ENCODE measurements at places on chromosomes 5 and 9.

DNA sequence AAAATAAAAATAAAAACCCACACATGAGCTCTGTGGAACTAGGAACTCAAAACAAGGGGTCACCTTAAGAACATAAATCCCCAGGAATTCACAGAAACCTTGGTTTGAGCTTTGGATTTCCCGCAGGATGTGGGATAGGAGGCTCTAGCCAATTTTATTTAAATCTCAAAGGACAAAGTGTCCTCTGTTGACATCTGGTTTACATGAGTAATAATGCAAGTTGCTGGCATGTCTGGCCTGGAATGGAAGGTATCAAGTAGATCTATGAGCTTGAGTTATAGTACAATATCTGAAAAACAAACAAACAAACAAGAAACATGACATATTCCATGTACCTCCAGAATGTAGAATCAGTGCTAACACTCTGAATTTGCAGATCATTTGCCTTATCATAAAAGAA is 94.2 kb upstream of the SLIT3 start:
- no peak for DNase-seq

DNA sequence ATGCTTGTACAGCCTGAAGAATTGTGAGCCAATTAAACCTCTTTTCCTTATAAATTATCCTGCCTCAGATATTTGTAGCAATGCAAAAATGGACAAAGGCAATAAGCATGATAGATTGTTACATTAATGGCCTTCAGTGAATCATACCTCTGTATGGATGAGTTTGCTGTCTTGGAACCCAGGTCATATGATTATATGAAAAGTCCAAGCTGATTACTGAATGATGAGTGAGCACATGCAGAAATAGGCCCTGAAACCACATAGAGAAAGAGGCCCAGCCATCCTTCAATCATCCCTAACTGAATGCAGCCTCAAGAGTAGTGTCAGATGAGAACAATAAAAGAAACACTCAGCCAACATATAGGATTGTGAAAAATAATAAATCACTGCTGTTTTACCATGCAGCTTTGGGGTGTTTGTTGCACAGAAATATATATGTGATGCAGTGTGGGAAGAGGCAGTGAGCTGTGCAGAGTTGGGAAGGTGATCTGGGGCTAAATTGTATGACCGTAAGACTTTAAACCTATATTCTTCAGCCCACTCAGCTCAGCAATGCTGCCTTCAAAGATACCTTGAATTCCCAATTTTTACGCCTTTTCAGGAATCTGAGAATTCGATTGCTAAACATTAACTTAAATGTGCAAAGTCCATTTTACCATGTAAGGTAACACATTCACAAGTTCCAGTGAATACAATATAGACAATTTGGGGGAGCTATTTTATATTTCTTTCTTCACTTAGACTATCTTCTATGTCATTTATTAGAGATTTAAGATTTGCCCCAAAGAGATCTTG is 36.3 kb upstream of the SHISAL2B start:
- DNase-seq: no peak

GRCh38 chr5:171882118-171882517 is 96.5 kb downstream of the SMIM23 start:
- no peak for DNase-seq

DNA sequence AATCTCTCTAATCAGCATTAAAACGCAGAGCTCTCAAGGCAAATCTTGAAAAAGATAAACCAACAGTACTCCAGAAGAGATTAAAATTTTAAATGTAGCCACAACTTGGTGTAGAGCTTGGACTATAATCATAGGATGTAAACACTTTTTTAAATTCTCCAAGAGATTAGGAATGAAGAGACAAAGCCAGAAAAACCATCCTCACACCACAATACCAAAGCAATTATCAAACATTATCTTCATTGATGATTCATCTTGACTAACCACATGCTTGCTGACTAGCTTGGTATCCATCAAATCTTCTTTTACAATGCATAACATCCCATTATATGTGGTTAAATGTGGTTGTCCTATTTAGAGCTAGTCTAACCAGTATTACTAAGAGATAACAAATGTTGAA is 815.1 kb downstream of the TLE1 start:
- DNase-seq: no peak

- DNase-seq: no peak
These were observed 325.6 kb downstream of the BNC2 start for GRCh38 chr9:16544842-16545241.

- DNase-seq: no peak
These were observed 1.1 kb downstream of the EPB41L4B start for GRCh38 chr9:109319626-109320241.

GRCh38 chr5:156826150-156826549 is 23.9 kb upstream of the PPP1R2B start:
- DNase-seq: no peak

GRCh38 chr5:177399997-177400868 is at the start of gene PFN3:
PFN3 (minus strand) TSS chr5:177400661; CDS start chr5:177400576, 85 bp downstream.
- no peak for DNase-seq

DNA sequence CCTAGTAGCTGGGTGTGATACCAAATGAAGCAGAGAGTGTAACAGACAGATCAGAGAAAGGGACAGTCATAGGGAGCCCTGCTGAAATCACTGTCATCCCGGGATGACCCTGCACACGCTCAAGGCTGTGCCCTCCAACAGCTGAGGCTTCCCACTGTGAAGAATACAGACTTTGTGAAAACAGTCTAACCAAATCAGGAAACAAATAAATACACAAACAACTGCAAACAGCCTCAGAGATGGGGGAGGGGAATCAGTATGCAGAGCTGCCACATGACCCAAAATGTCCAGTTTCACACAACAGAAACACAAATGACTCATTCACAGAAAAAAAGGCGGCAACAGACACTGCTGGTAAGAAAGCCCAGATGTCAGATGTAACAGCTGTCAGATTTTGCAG is 101.9 kb downstream of the ADAMTS2 start:
- DNase-seq: no peak

GRCh38 chr5:109946610-109947009 is 256.9 kb downstream of the MAN2A1 start:
- DNase-seq: no peak

- no peak for DNase-seq
These were observed 113.1 kb downstream of the PSD2 start for GRCh38 chr5:139908749-139909148.

DNA sequence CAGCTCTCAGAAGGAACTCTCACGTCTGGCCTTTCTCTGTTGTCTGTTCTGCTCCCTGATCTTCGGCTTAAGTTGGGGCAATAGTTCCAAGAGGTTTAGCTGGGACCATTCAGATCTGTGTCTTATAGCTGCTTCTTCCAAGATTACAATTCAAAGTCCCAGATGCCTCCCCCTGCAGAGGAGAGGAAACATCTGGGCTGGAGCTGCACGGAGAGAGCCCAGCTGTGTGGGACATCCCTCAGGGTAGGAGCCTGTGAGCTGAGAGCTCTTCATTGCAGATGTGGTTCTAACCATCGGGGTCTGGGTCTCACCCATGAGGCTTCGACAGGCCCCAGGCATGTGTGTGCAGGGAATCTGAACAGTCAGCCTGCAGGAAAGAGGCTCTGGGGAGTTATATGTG is 9.0 kb upstream of the PHF19 start:
- DNase-seq: no peak

DNA sequence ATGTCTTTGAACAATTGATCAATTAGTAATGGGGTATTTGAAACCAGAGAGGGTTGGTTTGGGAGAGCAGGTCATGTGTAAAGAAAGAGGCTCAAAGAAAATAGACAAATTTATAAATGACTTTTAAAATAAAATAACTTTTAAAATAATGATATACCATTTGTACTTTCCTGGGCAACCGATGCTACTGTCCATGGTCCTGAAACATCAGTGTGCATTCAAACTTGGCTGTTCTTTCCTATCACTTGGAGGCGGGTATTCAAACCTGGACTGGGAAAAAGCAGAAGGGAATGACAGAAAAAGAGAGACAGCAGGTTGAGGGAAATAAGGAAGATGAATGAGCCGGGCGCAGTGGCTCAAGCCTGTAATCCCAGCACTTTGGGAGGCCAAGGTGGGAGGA is 1446.4 kb upstream of the WWC1 start:
- DNase-seq: no peak

GRCh38 chr5:140840978-140841962 is at the start of gene PCDHA8:
PCDHA8 (plus strand) TSS chr5:140841187; CDS start chr5:140841322, 135 bp downstream.
- no peak for DNase-seq

DNA sequence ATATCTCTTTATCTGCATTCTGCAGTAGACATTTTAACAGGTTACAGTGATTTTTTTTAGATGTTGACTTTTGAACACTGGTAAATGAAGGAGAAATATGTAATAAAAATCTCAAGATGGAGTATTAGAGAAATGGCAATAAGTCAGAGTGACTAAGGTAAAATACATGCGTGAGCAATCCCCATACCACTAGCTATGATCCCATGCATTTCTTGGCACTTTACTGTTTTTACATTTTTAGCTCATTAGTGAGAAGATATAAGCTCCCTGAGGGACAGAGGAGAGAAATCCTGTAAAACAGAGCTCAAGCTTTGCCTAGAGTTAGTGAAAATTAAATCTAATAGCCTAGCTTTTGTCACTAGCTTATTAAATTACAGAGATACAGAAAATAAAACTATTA is 181.9 kb upstream of the TRPM3 start:
- DNase-seq: no peak

GRCh38 chr9:114464281-114465051 is 40.8 kb downstream of the WHRN start:
- no peak for DNase-seq

GRCh38 chr5:167460449-167461020 is 830.9 kb upstream of the WWC1 start:
- no peak for DNase-seq

- DNase-seq: no peak
These were observed 69.2 kb downstream of the RCL1 start for GRCh38 chr9:4861736-4862451.

DNA sequence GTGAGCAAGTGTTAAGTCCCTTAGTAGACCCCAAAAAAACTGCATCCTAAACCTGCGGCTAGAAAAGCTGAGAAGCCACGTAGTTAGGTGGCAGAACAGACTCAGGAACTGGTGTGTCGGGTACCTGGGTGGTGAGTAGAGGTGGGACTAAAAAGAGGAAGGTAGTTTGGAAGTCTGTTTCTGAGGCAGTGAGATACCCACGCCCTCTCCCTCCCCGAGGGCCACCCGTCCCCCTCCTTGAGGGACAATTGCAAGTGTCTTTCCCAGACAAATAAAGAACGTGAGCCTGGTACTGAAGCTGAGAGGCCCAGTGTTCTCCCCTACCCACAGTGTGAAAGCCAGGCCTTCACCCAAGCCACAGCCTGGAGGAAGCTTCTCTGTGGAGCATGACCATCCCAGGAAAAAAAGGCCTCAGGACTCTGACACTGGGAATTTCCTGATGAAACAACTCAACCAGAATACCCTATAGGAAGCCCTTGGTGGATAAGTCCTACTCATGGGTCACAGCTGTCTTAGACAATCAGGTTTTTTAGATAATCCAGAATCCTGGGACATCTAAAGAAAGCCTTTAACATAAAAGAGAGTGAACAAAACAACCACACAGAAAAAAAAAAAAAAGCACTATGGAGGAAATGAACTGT is 7.0 kb upstream of the CD74 start:
- no peak for DNase-seq

- DNase-seq: no peak
These were observed at the start of gene PSD2 for GRCh38 chr5:139795074-139796001. PSD2 (plus strand) TSS chr5:139795808; CDS start chr5:139809441, 13,633 bp downstream.

DNA sequence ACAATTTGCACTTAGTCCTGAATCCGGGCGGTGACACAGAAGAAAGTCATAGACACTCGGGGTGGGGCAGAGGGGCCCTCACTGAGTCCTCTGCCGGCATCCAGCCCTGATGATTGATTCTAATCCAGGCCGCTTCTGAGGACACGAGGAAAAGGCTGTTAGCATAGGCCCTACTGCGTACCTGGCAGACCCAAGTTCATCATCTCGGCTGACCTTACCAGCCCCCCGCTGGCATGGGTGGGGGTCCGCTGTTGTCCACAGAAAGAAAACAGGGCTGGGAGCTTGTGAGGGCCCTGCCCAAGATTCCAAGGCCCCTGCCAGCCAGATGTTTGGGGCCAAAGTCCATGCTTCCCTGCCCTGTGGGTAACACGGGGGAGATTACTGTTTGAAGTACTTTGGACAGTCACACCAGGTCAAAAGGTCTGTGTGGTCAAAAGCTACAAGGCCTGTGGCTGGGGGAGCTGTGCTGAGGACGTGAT is 24.5 kb downstream of the ERGIC1 start:
- no peak for DNase-seq

DNA sequence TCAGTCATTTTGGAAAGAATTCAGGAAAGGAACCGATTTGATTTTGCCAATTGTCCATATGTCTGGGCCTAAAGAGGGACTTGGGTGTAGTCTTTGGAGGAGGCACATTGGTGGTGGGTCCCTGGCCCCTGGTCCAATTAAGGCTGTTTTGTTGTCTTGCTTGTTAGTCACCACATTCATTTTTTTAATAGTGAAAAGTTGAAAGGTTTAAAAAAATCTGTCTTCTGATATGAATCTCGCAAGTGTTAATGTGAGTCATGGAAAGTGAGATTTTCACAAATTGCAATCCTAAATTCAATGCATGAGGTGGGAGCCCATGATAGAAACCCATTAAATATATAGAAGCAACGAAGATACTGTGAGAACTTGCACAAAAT is 165.9 kb upstream of the OTULINL start:
- DNase-seq: no peak
